ENCODE measurements at places on chromosomes 1 and 21.

- no peak for DNase-seq
Observed at GRCh38 chr1:169081503-169082123, 24.9 kb upstream of the ATP1B1 start.

DNA sequence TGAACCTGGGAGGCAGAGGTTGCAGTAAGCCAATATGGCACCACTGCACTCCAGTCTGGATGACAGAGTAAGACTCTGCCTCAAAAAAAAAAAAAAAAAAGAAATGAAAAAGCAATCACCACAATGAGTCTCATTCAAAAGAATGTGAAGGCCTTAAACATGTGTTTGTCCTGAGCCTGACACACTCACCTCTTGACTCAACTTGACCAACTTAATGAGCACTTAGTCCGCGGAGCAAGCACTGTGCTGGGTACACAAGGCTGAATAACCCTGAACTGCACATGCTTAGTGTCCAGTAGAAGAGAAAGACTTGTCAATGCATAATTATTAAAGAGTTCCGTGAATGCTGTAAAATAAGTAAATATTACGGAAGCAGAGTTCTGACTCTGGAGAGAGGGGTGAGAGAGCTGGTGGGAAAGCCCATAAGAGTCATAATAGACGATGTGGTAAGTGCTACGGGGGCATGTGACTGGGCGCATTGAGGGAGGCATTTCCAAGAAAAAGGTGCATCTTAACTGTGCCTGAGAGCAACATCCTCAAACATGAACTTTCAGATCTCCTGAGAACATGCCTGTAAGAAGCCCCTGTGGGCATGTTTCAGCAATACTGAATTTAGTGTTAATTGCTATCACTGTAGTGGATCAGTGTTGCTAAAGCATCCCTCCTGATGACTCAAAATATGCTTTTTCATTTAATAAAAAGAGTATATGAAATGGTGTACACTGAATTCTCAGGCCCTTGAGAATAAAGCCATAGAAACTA lies 27.2 kb downstream of the MCOLN2 start:
- DNase-seq = no peak

GRCh38 chr1:11735854-11736745 lies at the start of gene AGTRAP:
Gene AGTRAP (plus strand): TSS chr1:11736136. CDS start chr1:11736209, 73 bp downstream.
- peak; percentile 96 for DNase-seq

GRCh38 chr1:160075836-160076235 lies 5.5 kb upstream of the KCNJ9 start:
- no peak for DNase-seq
